ENCODE measurements at places on chromosomes 16 and 17. TPM values are rescaled to one million over a fixed set of nuclear protein-coding genes. Genes with fewer than 3 reads are reported as not detected.

Gene AATK
- 0.21 TPM for total RNA-seq

Gene SHISA9
- total RNA-seq: not detected

- no peak for DNase-seq
Observed at GRCh38 chr17:10623737-10624338, 33.3 kb downstream of the MYH3 start.

DNA sequence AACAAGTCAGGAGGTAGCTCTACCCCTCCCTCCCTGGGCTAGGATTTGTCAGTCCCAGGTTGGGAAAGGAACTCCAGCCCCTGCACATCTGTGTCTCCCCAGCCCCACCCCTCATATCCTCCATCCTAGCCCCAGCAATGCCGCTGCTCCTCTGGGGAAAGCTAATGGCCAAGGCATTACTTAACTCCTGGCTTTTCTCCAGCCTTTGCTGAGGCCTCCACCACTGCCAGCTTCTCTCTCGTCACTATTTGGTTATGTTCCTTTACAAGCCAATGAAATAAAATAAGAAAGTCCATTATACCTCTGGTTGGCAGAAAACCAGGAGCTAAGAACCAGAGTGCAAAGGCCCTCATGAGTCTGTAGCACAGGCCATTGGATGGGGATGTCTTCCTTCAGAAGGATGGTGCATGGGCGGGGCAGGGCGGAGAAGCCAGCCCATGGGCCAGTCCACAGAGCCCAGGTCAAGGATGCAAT lies 171.0 kb downstream of the CCDC182 start:
- DNase-seq: no peak

DNA sequence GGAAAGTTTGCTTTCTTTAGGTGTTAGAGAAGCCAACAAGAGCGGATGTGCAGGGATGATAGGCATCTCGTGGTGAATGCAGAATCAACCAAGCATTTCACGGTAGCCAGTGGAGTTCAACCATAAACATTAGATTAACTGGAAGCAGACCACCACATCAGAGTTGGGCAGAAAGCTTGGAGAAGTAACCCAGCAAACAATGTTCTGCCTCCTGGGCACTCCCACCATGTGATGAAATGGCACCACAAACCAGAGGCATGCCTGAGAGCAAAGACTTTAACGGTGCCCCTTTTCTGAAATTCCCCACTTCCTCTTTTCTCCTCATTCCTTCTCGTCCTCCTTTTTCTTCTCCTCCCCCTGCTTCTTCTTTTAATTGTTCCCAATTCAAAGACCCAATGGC lies 193.5 kb upstream of the ANKFN1 start:
- no peak for DNase-seq

- DNase-seq: peak; percentile 63
Observed at GRCh38 chr17:64028874-64029464, 8.5 kb upstream of the ICAM2 start.

DNA sequence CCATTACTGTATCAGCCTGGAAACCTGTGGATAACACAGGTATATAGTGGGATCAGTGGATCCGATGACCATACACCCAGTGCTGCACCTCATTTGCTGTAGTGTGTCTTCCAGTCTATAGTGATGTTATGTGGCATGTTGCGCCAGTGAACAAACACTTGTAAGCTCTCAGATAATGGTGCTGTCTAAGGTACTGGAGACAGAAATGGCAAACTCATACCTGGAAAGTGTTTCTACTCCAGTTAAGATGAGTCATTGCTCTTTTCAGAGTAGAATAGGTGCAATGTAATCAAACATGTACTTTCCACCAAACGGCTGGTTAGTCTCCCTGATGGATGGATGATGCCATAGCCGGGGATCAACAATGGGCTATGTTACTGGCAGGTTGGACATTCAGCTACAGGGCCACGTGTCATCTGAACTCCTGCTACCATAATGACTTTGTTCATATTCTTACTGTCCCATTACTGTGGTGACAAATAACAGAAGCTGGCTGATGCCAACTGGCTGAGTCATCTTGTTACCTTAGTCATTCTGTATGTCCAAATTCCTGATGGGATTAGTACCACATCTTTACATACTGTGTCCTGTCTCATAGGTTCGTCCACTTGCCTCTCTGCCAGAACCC lies 6.3 kb downstream of the CCL11 start:
- DNase-seq: no peak

DNA sequence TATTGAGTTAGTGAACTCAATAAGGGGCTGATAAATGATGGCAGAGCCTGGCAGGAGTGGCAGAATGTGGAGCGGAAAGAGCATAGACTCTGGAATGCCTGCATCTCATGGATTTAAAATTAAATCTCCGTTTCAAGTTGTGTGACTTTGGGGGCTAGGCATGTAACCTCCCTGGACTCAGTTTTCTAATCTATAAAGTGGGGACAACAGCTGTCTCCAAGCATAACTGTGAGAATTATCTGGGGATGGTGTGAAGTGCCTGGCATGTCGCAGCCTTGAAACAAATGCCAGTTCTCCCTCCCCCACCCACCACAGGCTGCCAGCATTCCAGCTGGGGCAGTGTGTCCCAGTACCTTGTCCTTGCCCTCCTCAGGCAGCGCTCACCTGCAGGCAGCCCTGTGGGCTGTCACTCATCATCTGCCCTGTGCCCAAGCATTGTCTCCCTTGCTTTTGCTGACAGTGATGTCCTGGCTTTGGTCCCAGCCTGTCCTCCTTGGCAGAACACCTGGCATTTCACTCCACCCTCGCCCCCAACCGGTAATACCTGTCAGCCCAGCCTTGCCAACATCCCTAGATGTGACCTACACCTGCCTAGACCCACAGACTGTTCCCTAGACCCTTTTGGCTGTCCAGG lies 129.6 kb downstream of the MRM1 start:
- no peak for DNase-seq

GRCh38 chr17:29648005-29648404 lies 25.3 kb upstream of the CORO6 start:
- DNase-seq: no peak
